HEK293T (cell line): ENCODE measurements at places on chromosomes 2 and 18.

- no peak for DNase-seq
Observed at GRCh38 chr18:12744103-12744502, 41.3 kb downstream of the PSMG2 start.

- no peak for DNase-seq
Observed at GRCh38 chr2:85341269-85342029, 12.9 kb downstream of the RETSAT start.

GRCh38 chr18:32831781-32832180 is 59.0 kb upstream of the KLHL14 start:
- no peak for DNase-seq

DNA sequence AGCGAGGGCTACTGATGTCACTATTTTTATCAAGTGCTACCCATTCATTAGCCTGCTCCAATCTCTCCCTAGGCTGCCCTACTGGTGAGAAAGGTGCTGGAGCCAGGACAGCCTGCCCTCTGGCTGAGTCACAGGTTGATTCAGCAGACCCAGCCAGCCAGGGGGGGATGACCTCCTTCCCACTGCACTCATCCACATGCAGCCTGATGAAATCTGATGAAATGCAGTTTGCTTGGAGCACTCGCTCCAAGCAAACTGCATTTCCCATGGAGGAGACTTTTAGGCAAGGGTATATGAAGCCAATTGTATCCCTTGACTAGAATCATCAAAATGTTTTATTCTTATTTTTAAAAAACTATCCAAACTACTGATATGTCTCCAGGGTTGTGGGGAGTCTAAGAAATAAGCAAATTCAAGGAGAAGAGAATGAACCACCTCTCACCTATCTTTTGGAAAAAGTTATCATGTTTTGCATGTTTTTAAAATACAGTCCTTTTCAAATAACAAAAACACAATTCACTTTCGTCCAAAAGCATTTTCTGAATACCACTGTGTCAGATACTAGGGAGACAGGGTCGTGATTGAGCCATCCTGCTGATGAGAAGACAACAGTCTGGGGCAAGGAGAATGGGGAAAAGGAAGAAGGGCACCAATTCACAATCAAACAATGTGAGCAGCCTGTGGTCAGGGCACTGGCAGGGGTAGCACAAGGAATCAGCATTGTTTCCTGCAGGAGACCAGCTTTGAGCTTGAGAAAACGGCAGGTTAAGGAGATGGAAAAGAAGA is 128.3 kb downstream of the AFF3 start:
- peak; percentile 28 for DNase-seq

DNA sequence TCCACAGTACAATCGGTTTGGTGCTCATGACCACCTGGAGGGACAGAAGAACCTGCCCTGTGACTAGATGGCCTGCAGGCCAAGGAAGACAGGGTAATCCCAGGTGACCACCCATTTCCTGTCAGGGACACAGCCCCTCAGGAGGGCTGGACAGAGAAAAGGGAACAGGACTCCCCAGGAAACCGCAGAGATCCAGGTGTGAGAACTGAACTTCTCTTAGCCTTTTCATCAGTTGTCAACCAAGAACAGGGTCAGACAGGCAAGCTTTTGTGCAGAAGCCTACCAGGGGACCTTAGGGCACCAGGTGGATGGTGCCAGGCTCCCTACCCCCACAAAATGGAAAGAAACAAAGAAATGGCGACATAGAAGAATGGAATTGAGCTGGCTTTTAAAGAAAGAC is 132.3 kb downstream of the HDAC4 start:
- DNase-seq = no peak

DNA sequence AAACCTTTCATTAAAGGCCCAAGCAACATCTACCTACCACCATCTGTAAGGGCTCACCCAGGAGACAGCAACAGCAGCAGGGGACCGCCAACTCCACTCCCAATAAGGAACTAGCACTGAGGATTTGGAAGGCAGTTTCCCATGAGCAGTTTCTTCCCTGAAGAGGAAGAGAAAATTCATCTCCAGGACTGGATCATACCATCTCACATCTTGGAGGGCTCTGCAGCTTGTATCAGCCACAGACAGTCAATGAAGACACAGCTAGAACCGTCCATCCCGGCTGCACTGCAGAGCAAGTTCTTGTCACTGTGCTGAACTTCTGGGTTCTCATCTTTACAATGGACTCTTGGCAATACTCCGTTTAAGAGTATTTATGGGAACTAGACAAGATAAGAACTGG is 2.8 kb upstream of the GYPC start:
- no peak for DNase-seq

DNA sequence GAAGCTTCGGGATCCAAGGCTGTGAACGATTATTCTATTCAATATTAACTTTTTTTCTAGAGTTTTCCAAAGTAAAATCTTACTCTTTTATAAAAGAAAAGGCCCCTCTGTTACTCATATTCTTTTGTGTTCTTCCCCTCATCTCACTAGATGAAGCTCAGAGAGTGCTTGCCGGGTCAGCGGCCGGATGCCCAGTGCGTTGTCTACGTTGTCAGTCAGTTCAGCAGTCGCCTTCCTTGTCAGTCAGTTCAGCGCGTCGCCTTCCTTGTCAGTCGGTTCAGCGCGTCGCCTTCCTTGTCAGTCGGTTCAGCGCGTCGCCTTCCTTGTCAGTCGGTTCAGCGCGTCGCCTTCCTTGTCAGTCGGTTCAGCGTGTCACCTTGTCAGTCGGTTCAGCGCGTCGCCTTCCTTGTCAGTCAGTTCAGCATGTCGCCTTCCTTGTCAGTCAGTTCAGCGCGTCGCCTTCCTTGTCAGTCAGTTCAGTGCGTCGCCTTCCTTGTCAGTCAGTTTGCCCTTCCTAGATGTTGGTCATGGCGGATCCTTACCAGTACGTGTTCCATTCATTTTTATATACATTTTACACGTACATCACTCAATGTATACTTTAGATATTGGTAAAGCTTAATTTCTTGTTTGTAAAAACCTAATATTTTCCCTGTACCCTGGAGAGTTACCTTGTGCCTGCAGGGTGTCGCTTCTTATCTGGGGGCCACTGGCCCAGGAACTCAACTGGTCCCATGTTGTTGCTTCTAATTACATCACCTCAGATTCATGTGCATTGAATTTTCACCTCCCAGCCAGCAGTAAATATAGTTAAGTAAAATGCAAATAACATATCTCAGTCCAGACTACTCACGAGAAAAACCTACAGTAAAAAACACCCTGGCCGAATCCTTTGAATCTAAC is 206.9 kb downstream of the ASB1 start:
- DNase-seq = no peak

GRCh38 chr18:23422751-23423418 is 30.2 kb upstream of the RIOK3 start:
- no peak for DNase-seq

DNA sequence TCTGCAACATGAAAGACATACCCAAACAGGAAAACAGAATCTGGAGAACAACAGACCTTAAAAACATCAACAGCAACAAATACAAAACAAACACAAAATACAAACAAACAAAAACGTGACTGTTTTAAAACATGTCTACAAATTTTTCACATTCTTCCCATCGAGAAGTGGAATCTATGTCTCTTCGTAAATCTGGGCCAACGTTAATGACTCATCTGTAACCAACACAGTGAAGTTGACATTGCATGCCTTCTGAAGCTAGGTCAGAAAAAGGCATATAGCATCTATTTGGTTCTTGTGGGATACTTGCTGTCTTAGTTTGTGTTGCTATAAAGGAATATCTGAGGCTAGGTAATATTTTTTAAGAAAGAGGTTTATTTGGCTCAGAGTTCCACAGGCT is 269.0 kb upstream of the FBXO11 start:
- no peak for DNase-seq

DNA sequence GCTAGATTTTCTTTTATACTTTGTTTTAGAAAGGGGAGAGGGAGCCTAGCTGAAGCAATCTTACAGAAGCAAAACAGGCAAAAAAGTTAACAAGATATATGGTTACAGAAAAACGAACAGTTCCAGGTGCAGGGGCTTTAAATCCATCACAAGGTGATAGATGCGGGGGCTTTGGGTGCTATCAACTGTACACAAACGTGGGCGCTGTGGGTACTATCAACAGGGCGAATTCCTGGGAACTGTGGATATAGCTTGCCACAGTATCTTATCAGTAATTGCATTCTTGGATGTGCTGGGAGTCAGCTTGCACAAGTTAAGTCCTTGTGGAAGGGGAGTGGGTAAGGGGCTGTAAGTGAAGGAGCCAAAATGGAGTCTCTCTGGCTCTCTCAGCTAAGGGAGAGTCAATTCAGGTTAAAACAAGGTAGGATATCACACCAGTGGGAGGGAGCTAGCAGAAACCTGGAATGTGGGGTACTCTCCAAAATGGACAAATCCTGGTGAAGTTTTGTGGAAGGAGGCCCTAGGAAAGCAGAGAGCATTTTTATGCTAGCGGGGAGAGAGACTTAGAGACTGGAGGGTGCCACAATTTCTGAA is 325.8 kb upstream of the SPHKAP start:
- no peak for DNase-seq

GRCh38 chr2:230226051-230226551 is 565 bp downstream of the SP140 start:
- no peak for DNase-seq

GRCh38 chr2:191740016-191740419 is 62.1 kb downstream of the NABP1 start:
- DNase-seq = no peak

DNA sequence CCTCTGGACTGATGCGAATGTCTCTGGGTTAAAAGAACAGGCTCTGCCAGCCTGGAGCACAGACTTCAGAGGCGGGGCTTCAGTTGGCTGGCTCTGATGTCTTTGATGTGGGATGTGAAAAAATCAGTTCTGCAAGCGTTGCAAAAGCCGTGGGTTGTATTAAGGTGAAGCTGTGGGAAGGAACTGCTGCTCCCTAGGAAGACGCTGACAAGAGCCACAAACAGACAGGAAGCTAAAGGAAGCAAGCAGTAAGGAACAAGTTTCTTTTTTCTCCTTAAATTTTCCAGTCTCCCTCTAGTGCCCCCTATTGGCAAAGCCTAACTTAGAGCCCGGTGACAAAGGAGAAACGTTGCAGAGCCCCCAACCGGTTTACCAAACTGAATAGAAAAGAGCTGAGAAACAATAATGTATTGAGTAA is 239.0 kb downstream of the CCDC178 start:
- peak; percentile 69 for DNase-seq

DNA sequence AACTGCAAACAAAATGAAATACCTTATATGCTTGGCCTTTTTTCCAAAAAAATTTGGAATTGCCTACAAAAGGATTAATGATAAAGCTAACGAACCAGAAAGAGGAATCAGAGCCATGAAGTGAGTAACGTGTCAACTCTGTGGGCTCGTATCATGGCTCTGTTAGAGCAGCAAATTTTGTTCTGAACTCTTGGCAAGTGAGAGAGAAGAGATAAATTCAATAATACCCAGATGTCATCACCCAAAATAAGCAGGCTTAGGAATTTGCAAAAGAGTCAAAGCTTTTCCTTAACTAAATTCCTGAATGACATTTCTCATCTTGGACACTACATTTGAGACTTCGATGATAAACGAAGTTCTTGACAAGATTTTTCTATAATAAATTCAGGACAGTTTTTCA is 4.4 kb downstream of the TXNDC2 start:
- no peak for DNase-seq
